ENCODE measurements at places on chromosomes 7 and 10.

GRCh38 chr10:120505866-120506265 lies 48.8 kb downstream of the PLPP4 start:
- DNase-seq = no peak

GRCh38 chr7:84997626-84998025 lies 189.2 kb downstream of the SEMA3D start:
- no peak for DNase-seq

DNA sequence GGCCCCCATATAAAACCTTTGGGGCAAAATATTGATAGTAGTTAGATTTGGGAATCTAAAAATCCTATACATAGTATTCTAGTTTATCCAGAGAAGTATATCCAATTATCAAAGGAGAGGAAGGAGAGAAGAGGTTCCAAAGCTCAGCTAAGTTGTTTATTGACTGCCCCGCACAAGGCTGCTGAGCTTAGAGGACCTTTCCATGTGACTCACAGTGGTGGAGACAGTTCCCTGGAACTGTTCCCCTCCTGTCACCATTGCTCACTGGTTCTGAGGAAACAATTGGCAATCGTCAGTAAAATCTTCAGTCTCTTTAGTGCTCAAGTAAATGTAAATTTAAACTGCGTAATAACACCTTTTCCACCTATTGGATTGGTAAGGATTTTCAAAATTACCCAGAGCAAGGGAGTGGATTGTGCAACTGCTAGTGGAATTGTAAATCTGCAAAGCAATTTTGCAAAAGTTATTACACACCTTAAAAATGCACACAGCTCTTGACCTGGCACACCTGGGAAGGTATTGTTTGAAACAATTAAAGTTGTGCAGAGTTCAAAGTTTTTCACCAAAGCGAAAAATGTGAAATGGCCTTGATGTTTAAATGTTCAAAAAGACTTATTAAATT lies 63.1 kb downstream of the EEPD1 start:
- no peak for DNase-seq

DNA sequence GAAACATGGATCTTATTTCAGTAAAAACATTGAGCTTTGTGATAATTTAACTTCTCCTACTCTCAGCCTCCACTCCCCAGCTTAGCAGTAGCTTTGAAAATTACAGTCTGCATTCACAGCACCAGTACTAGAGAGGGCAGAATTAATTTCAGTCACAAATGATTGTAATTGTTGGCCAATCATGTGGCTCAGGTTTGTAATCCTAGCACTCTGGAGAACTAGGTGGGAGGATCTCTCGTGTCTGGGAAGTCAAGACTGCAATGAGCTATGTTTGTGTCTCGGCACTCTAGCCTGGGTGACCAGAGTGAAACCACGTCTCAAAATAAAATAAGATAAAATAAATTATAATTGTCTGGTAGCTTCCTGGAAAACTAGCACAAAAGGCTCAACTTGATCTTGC lies 620.9 kb downstream of the TNS3 start:
- DNase-seq = no peak

GRCh38 chr10:62011558-62011957 lies 110.1 kb downstream of the ARID5B start:
- no peak for DNase-seq

- no peak for DNase-seq
Observed at GRCh38 chr7:30019387-30019786, 7.1 kb downstream of the FKBP14 start.

DNA sequence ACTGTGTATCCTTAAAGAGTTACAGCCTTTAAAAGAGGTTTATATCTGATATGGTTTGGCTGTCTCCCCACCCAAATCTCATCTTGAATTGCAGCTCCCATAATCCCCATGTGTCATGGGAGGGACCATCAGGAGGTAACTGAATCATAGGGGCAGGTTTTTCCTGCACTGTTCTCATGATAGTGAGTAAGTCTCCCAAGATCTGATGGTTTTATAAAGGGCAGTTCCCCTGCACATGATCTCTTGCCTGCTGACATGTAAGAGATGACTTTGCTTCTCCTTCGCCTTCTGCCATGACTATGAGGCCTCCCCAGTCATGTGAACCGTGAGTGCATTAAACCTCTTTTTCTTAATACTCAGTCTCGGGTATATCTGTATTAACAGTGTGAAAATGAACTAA lies 9.7 kb downstream of the RTKN2 start:
- DNase-seq = no peak

DNA sequence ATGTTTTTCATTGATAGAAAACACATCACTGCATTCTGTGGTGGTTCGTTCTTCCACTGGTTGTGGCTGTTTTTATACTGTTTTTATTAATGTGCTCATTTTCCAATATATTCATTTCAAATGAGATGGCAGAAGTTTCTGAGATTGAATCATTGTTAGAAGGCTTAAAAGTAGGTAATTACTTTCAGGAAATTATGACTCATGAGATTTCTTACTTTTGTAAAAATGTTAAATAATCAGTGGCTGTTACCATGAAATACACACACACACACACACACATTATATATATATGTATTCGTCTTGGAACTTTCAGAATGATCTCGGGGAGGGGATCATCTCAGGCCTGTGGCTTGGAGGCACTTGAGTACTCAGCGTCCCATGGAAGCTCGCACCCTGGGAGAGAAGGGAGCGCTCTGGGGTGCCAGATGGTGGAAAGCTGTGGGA lies 66.1 kb downstream of the ZMYND11 start:
- no peak for DNase-seq

DNA sequence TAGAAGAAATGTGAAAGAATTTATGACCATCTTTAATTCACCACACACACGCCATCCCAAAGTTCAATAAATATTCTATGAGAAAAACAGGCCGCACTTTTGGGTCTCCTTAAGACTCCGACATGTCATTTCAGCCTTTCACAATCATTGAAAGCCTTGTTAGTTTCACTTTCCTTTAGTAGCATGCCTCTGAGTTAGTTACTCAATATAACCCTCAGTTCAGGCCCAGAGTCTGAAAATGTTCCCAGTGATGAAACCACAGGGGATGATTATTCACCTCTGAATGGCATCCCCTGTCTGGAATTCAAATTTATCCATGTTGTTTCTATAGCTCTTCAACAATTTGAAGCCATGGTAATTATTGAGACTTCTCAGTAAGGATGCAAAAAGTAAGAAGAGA lies 278.1 kb upstream of the NRP1 start:
- DNase-seq = no peak

DNA sequence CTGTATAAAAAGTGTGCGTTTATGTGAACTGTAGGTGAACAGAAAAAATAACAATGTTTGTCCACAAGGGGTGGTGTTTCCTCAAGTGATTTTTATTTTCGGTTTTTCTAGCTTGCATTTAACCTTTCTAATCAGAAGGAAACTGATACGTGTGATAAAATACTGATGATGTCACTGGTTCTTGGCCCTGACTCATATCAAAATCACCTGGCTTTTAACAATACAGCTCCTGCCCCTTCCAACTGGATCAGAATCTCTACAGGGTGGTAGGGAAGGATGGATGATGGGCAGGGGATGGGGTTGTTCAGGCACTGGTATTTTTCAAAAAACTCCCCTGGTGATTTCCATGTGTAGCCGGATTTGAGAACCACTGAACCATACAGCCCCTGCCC lies 10.9 kb downstream of the NPFFR1 start:
- DNase-seq = no peak

DNA sequence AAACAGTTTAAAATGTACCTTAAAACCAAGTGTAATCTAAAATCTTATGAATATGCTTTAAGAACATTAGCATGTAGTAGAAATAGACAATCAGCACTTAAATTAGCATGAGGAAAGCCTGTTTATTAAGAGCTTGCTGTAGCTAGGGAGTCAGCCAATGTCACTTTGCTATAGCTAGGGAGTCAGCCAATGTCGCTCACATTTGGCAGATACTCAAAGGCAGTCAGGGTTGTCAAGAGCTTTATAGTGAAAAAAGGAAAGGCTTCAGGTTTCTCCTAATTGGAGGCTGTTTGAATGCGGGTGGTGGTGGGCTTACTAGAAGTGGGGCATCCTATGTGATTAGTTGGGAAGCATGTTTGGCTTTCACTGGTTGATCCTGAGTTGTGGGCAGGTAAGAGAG lies 226.2 kb upstream of the DGKB start:
- no peak for DNase-seq

GRCh38 chr10:72470666-72471065 lies 115.9 kb upstream of the DNAJB12 start:
- DNase-seq = no peak

DNA sequence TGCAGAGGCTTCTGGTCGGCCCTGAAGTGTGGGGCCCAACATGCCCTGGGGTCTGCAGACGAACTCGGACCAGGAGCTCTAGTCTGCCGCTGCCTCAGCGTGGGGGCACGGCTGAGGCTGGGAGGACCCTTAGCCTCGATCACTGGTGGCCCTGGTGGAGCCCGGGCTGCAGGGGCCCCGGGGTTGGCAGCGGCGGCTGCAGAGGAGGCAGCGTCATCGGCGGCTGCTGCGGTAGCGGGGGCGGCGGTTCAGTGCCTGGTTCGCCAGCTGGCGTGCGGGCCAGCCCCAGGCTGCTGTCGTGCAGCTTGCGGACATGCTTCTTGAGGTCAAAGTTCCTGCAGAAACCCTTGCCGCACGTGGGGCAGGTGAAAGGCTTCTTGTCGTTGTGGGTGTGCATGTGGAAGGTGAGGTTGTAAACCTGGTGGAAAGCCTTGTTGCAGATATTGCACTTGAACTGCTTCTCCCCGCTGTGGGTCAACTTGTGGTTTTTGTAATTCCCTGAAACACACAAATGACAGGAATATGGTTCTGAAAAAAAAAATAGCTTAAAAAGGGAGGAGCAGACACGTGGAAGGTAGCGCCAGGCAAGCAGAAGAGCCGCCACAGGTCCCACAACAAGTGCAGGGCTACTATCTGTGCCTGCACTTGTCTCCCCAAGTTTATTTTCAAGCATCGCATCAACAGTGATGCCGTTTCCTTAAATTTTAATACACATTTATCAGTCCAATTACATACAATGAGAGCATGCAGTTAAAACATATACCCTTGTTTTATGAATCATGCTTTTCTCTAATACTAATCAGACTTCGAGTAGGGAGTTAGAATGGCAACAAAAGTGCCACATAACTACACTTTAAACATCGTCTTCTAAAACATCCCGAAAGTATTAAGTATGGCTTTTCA lies 2.4 kb downstream of the FEZF1 start:
- no peak for DNase-seq

DNA sequence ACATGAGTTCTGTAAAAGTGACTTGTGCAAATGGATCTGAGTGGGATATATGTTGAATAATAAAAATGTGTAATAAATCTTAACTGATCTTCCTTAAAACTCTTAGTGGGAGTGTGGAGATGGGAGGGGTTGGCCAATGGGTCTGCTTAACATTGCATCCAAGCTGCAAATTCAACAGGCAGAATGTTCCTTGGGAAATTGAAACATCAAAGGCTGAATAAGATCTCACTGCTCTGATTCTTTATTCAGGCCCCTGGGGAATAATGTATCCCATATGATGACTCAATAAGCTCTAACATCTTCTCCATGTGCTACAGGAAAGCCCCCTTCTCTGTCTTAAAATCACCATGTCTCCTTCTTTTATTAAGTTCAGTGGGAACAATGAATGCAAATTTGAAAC lies 373.2 kb upstream of the PODXL start:
- no peak for DNase-seq

GRCh38 chr7:22651534-22652243 lies 75.3 kb upstream of the IL6 start:
- DNase-seq = no peak

DNA sequence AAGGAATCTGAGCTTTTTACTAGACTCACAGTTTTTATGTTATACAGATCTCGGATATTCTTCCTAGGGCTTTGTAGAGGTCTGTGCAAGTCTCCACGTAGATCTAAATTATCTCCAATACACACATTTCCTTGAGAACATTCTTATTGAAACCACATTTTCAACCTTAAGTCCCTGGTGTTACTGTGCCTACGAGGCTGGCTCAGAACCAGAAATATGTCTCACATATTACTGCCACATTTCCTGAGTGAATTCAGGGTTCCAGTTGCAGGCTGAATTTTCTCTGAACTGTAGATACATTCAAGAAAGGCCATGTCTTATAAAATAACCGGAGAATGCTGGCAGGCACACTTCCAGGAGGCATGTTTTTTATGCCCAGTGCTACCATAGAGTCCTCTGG lies 46.5 kb downstream of the INHBA start:
- no peak for DNase-seq

DNA sequence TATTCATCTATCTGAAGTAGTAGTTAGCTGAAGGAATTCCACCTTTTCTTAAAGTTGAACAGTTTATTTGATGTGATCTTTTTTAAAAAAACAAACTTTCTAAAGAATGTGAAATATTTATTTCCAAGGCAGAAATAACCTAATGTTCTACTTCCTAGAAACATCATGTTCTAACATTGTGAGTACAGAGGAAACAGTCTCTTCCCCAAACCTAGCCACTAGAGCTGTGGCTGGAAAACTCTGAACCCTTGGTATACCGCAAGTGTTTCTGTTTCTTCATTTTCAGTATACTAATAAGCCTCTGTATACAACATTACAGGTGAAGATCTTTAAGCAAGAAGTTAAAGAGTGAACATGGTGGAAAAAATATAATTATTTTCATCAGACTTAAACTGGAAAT lies 35.1 kb downstream of the NOC3L start:
- no peak for DNase-seq

DNA sequence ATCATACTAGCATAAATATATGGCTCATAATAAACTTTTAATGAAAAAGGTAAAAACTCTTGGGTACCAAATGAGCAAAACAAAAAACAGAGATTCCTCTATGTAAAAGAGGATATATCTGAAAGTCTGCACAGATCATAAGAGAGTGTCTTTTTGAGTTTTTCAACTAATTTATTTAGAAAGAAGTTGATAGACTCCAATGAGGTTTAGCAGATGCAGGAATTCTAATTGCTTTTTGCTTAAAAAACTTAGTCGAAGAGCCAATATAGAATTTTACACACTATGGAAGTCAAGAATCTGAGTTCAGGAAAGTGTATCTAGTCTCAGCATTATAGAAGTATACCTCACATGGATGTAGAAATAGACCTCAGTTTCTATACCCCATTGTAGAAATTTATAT lies 3.4 kb upstream of the MLLT10 start:
- DNase-seq = no peak

DNA sequence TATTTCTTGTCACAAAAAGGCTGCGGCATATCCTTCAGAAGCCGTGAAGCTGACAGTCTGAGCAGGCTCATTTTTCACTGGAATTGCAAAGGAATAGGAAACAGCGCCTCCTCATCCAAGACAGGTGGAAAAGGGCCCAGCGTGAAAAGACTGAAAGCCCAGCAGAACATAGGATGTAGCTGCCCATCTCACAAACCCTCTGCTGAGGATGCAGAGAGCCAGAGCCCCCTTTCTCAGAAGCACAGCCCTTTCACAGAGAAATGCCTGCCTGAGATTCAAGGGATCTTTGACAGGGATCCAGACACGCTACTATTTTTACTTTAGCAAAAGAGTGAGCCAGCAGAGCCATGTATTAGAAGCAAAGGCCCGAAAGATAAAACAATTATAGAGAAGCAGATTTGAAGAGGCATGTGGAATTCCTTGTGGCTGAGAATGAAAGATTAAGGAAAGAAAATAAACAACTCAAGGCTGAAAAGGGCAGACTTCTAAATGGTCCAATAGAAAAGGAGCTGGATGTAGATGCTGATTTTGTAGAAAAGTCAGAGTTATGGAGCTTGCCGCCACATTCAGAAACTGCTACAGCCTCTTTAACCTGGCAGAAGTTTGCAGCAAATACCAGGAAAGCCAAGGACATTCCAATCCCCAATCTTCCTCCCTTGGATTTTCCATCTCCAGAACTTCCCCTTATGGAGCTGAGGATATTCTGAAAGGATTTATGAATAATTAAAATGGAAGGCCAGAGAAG lies 36.9 kb downstream of the GDI2 start:
- no peak for DNase-seq

- no peak for DNase-seq
Observed at GRCh38 chr7:27367933-27368549, 125.4 kb downstream of the EVX1 start.

Data from DMS 273 treated with DMSO at 0.1 percent for 48 hours (cell line).